Central memory CD4-positive, alpha-beta T cell (primary cell): ENCODE measurements at places on chromosomes 3 and 15.

GRCh38 chr3:50299929-50300680 is 900 bp upstream of the HYAL3 start:
- DNase-seq: no peak

DNA sequence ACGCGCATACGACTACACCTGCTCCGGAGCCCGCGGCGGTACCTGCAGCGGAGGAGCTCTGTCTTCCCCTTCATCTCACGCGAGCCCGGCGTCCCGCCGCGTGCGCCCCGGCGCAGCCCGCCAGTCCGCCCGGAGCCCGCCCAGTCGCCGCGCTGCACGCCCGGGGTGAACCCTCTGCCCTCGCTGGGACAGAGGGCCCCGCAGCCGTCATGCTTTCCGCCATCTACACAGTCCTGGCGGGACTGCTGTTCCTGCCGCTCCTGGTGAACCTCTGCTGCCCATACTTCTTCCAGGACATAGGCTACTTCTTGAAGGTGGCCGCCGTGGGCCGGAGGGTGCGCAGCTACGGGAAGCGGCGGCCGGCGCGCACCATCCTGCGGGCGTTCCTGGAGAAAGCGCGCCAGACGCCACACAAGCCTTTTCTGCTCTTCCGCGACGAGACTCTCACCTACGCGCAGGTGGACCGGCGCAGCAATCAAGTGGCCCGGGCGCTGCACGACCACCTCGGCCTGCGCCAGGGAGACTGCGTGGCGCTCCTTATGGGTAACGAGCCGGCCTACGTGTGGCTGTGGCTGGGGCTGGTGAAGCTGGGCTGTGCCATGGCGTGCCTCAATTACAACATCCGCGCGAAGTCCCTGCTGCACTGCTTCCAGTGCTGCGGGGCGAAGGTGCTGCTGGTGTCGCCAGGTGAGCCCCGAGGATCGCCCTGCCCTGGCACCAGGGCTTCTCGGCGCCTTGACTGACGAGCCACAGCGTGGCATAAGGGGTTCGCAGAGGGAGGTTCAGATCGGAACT is 420 bp downstream of the SLC27A2 start:
- DNase-seq: peak; percentile 17

GRCh38 chr3:12891391-12891984 is 50.1 kb upstream of the RPL32 start:
- DNase-seq: no peak

GRCh38 chr3:149618151-149619123 is 39.4 kb downstream of the WWTR1 start:
- no peak for DNase-seq

DNA sequence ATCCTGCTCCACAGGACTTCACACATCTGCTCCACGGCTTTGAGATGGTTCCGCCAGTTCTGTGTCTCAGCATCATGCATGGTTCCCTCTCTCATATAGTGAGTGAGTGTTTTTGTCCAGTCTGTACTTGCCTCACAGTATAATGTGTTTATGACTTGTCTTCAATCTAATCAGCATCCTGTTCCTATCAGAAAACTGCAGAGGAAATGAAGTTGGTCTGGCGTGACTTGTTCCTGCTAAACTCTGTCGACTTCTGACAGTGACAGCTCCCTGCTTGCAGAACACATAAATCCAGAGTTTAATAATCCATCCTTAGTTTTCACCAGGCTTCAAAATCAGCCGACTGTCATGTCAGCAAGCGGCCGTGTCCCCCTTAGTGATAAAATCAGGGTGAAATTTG is 222.3 kb downstream of the SLCO3A1 start:
- DNase-seq: no peak

- peak; percentile 32 for DNase-seq
Observed at GRCh38 chr3:187802928-187803259, 57.6 kb upstream of the BCL6 start.

- no peak for DNase-seq
Observed at GRCh38 chr3:112775011-112775742, 71.5 kb downstream of the CD200R1L start.

DNA sequence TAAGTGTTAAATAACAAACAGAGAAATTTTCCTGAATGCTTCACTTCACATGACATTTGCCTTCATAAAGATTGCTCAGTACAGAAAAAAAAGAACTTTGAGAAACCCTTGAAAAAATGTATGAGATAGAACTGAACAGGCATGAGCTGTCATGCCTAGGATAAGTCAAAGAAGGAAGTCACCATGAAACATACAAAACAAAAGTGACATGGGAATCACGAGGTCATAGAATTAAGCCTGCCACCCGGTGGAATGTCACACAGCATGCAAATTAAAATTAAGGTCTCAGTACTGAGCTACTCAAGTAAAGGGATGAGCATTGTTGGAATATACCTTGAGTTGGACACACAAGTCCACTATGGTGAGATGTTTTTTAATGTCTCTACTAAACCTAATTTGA is 652.5 kb upstream of the NECTIN3 start:
- no peak for DNase-seq

- DNase-seq: no peak
Observed at GRCh38 chr3:11381563-11381962, 109.4 kb downstream of the ATG7 start.

GRCh38 chr3:184766555-184767261 is 45.3 kb upstream of the VPS8 start:
- DNase-seq: no peak

GRCh38 chr3:43782541-43782940 is 91.8 kb downstream of the ABHD5 start:
- no peak for DNase-seq

DNA sequence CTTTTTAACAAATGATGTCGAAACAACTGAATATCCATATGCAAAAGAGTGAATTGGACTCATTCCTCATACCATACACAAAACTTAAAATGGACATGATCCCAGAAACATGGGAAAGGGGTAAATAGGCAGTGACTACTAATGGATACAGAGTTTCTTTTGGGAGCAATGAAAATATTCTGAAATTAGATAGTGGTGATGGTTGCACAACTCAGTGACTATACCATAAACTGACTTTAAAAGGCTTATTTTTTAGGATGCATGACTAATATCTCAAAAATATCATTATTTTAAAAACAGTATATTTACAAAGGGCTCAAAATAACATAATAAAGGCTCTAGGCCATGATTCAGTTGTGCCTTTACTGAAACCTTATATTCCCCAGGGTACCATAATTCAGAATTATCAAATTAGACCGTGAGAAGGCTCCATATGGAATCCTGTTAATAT is 16.3 kb upstream of the ATP13A3 start:
- DNase-seq: no peak

- DNase-seq: no peak
Observed at GRCh38 chr3:186520431-186520830, 23.7 kb downstream of the CRYGS start.

DNA sequence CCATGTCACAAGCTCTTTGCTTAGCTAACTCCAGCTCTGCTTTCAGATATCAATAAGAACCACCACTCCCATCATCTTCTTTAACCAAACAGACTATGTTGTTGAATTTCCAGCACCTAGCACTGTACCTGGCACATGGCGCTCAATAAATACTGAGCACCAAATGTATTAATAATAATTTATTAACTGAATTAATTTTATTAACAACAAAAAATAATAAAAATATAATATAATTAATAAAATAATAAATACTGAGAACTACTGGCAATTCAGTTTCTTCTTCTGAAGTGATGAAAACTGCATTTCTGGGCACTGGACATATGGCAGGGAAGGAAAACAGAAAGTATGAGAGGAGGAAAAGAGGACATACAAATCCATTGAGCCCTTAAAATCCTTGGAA is 263.9 kb downstream of the ZMAT3 start:
- DNase-seq: no peak

- DNase-seq: peak; percentile 87
Observed at GRCh38 chr3:111610189-111610588, 15.0 kb upstream of the ZBED2 start.

GRCh38 chr3:119619094-119619493 is 21.4 kb downstream of the PLA1A start:
- DNase-seq: no peak

DNA sequence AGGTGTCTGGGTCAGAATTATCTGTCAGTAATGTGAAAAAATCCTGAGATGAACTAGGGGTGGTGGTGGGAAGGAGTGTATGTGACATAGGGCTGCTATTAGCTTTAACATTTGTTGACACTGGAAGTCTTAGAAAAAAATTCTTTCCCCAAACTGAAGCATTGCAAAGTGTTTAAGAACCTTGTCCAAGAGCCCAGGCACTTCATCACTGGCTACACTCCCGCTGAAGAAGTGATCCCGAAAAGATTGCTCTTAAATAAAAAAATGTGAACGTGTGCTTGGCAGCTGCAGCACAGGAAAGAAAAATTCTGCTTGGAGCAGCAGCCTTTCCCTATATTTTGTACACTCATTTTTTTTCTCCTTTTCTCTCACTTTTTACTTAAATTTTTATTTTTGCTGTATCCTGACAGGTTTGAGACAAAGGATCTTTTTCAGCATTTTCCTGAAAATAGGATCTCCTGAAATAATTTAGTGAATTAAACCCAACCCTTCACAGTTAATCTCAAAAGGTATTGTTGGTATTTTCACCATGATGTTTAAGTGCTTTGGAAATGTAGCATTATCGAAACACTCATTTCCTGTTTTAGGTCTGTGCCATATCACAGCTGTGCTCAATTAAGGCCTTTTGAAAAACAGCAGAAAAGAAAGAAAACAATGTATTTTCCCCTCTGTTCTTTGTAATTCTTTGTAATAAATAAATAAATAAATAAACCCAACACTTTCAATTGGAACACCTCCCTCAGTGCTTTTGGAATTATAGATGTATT is 477.6 kb downstream of the ZNF385D start:
- no peak for DNase-seq

DNA sequence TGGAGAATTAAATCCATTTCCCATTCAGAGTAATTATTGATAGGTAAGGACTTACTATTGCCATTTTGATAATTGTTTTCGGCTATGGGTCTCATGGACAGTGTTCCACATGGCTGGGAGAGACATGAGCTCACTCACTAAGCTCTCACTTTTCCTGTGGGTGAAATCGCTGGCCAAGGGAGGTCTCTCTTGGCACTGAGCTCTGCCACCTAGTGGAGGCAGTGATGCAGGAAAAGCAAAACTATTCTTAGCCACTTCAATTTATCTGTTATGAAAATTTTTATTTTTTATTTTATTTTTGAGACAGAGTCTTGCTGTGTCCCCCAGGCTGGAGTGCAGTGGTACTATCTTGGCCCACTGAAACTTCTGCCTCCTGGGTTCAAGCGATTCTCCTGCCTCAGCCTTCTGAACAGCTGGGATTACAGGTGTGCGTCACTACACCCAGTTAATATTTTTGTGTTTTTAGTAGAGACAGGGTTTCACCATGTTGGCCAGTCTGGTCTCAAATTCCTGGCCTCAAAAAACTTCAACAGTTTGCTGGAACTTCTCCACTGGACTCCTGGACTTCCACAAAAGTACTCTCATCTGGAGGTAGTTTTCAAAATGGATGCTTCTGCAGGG is 4.7 kb upstream of the RNF13 start:
- DNase-seq: peak; percentile 18

- DNase-seq: no peak
Observed at GRCh38 chr15:59491062-59491461, 53.1 kb downstream of the FAM81A start.

GRCh38 chr3:52721002-52721729 is 15.3 kb downstream of the SPCS1 start:
- DNase-seq: peak; percentile 29

DNA sequence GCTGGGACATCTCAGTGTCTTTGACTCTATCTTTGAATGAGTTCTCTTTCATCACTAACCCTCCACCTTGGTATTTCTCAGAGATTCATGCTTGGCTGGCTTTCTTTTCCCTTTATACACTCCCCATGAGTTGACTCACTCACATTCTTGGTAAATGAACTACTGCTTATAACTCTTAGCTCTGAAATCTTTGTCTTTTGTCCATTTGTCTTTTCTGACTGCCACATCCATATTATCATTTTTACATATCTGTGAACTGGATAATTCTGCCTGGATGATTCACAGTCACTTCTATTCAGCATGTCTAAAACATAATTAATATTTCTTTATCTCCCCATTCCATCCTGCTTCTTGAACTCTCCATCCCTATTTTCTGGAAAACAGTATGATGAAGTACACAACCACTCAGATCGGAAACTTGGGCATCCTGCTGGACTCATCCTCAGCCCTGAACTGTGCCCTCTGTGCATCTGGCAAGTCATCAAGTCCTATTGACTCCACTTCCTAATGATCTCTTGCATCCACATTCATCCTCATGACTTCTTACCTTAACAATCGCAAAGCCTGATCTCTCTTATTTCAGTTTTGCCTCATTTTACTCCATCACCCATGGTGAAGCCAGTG is 66.9 kb downstream of the KCNAB1 start:
- DNase-seq: no peak

DNA sequence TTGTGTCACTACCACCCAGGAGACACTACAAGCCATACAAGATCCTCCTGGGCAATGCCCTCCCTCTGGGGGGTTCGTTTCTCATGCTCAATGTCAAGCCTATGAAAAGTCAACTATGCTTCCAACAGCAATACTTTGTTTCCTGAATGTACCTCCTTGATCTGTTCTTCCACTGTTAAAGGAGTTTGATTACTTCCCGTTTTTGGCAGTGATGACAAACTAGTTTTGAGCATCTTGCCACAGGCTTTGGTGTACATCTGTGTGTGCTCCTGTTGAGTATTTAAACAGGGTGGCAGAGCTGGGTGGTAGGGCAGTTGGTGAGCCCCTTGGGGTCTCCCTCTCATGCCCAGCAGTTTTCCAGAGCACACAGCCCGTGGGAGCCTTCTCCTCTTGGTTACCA is 81.4 kb downstream of the IL12A start:
- DNase-seq: no peak

GRCh38 chr3:133930341-133930933 is 34.8 kb upstream of the RAB6B start:
- DNase-seq: no peak

- no peak for DNase-seq
Observed at GRCh38 chr3:31659246-31659645, 126.5 kb downstream of the STT3B start.
